ENCODE measurements at places on chromosomes 1 and 21.

DNA sequence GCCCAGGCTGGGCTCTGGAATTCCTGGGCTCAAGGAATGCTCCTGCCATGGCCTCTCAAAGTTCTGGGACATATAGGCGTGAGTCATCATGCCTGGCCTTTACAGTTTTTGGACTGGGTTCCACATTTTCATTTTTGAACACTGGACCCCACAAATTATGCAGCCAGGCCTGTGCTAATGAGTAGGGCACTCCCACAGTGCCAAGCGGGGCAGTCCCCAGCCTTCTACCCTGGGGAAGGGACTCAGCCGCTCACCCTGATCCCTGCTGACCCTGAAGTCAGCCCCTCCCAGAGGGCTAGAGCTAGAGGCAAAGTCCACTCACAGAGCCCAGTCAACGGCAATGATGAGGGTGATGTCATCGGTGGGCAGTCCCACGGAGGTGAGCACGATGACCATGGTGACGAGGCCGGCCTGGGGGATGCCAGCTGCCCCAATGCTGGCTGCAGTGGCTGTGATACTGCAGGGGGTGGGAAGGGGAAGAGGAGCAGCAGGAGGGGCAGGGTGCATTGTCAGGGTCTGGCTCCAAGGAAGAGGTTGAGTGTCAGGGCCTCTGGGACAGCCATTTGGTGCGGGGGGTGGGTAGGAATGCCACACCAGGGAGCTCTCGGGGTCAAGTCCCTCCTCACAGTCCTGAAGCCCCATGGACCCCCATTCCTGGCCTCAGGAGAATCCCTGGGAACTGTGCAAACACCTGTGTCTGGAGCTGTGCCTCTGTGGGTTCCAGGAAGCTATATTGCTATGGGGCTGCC lies 27.6 kb downstream of the PODN start:
- no peak for DNase-seq

GRCh38 chr1:115593365-115594259 lies 48.2 kb upstream of the VANGL1 start:
- no peak for DNase-seq

DNA sequence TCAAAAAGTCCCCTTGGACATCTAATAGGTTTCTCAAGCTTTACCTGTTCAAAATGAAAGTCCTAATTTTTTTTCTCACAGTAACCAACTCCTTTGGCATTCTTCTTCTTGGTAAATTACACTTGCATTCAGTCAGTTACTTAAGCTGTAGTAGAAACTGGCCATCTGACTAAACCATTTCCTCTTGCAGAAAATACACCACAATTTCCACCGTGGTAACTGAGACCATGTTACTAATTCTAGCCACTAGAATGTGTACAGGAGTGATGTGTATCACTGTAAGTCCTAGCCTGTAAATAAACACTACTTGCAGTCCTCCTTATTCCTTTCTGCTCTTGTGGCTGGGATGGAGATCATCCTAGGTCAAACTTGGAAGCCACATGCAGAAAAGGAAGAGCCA lies 965.4 kb upstream of the TMPRSS15 start:
- no peak for DNase-seq

DNA sequence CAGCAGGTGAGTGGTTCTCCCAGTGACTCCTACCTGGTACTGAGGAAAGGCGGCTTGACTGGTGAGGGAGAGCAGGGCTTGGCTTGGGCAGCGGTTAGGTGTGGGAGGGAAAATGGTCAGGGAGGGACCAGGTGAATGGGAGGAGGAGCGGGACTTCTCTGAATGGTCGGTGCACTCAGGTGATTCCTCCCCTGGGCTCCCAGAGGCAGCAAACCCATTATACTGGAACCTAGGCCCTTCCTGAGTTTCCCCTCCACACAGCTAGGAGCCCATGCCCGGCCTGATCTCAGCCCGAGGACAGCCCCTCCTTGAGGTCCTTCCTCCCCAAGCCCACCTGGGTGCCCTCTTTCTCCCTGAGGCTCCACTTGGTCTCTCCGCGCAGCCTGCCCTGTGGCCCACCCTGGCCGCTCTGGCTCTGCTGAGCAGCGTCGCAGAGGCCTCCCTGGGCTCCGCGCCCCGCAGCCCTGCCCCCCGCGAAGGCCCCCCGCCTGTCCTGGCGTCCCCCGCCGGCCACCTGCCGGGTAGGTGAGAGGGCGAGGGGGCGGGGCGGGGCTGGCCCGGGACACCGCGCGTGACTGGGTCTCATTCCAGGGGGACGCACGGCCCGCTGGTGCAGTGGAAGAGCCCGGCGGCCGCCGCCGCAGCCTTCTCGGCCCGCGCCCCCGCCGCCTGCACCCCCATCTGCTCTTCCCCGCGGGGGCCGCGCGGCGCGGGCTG lies 2.3 kb downstream of the ARTN start:
- no peak for DNase-seq

- DNase-seq, result no peak
Measured at GRCh38 chr1:68347415-68347814, 102.3 kb downstream of the RPE65 start.

DNA sequence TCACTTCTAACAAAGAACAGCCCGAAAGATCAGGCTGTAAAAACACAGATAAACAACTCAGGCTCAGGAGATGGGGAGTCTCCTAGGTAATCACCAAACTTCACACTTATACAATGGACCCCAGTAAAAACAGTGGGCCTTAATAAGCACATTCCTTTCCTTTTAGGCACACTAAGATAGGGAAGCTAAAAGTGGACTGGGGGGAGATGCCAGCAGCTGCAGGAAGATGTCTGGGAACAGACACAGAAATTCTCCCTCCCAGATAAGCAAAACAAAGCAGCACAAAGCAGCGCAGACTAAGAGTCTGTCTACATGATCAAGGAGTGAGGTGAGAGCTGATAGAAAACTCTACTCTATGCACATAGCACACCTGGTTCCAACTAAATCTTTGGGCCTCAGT lies 29.0 kb upstream of the CTBS start:
- DNase-seq, result no peak

GRCh38 chr1:3577300-3577699 lies 34.0 kb downstream of the MEGF6 start:
- no peak for DNase-seq

DNA sequence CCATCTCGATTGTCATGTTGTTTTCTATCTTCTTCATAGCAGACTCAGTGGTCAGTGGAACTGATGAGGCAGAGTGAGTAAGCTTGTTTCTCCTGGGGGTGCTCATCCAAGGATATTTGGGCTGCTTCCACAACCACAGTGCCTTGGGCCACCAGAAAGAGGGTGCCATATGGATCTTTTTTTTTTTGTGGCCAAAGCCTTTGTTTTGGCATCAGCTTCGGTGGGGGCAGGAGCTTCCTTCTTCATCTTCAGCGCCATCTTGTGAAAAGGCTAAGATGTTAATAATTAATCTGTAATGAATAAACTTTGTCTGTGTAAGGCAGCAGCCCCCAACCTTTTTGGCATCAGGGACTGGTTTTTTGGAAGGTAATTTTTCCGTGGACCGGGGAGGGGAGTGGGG lies 6.6 kb upstream of the PLPP3 start:
- no peak for DNase-seq

DNA sequence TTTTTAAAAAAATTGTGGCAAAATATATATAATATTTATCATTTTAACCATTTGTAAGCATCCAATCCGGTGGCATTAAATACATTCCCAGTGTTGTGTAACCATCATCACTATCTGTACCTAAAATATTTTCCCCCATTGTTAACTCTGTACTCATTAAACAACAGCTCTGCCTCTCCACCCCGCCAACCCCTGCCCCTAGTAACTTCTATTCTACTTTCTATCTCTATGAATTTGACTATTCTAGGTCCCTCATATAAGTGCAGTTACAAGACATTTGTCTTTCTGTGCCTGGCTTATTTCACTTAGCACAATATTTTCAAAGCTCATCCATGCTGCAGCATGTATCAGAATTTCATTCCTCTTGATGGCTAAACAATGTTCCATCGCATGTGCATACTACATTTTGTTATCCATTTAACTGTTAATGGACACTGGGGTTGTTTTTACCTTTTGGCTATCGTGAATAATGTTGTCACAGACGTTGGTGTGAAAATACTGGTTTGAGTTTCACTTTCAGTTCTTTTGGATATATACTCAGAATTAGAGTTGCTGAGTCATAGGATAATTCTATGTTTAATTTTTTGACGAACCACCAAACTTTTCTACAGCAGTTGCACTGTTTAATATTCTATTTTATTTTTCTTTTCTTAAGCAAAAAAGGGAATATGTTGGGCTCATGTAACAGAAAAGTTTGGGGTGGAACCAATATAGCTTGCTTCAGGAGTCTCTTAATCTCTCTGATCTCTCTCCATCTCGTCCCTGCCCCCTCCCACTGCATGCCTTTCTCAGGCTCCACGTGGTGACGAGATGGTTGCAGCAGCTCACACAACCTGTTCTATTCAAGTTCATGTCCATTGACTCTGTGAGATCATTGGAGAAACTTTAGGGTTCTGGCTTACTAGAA lies 25.2 kb upstream of the RCAN1 start:
- DNase-seq, result no peak

DNA sequence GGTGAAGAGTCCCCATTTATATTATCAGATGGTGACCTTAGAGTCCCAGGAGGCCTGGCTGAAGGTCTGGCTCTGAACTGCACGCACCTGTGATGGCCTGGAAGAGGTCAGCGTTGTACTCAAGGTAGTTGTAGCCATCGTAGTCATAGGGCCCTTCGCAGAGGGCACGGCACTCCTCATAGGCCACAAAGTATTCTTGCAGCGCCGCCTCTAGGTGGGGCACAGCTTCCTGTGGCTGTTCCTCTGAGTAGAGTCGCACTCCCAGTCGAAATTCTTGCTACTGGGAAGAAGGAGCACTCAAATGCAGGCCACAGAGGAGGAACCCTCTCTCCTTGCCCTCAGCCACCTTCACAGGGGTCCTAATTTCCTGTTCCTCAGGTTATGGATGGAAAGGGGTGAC lies 7.7 kb downstream of the P3H1 start:
- DNase-seq, result no peak

GRCh38 chr1:119160866-119161265 lies 20.4 kb upstream of the WARS2 start:
- DNase-seq, result no peak

DNA sequence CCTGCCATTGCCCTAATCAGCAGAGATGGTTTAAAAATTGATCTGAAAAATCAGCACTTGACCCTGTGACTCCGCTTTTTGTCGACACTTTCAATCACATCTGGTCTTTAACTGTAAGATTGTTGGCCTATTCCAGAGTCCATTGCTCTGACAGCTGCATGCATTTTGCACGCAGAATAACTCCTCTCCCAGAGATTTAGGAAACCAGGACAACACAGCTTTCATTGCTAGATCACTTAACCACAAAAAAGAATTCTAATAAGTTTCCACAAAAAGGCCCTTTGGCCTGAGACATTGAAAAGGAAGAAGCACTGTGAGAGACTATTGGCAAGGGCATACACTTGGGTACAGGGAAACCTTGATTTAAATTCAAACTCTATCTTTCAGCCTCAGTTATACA lies 373.1 kb downstream of the TGFB2 start:
- DNase-seq, result peak; percentile 22

DNA sequence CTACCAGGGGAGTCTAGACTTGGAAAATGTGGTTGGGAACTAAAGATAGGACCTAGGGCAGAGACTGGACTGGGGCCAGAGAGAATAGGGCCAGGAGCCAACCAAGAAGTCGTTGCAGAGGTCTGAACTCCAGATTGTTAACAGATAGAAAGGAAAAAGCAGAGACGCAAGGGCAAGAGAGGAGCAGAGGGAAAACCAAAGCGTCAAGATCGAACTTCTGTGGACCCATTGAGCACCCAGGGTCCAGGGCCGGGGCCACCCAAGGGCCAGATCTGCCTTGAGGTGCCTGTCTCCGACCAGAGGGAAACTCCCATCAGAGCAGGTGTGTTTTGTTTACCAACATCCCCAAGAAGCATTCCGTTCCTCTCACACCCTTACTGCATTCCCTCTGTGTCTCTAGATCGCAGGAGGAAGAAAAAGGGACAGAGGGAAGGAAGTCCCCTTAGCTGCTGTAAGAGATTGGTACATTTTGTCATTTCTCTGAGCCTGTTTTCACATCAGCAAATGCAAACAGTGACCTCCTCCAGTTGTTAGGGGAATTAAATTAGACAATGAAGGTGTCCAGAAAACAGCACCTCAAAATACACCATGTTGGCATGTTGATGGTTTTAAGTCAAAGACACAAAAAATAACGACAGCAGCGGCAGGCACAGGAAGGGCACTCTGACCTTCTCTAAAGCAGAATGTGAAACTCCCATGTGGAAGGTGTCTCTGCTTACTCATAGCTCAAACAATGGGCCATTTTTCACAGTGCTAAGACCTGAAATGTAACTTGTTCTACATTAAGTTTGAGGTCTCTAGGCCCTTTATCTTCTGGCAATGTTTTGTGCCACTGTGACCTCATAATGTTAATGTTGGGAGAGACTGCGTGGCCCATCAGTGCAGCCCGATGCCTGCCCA lies 105.8 kb upstream of the RAB4A start:
- DNase-seq, result no peak

DNA sequence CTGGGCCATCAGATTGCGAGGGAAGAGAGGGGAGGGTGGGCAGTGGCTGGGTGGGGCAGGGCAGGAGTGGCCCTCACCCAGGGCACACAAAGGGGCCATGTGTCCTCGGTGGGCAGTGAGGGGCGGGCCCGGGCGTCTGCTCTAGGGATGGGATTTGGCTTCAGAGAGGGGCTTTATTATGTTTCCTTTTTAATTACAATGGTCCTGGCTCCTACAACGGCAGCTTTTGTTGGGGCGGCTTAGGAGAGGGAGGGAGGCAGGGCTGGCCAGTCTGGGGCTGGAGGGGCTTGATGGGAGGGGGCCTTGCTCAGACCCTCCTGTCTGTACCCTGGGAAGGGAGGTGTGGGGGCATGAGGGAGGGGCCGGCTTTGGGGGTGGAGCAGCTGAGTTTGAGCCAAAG lies 102.8 kb upstream of the WNT4 start:
- no peak for DNase-seq

- no peak for DNase-seq
Measured at GRCh38 chr1:108316545-108316944, 72.7 kb upstream of the NBPF4 start.

DNA sequence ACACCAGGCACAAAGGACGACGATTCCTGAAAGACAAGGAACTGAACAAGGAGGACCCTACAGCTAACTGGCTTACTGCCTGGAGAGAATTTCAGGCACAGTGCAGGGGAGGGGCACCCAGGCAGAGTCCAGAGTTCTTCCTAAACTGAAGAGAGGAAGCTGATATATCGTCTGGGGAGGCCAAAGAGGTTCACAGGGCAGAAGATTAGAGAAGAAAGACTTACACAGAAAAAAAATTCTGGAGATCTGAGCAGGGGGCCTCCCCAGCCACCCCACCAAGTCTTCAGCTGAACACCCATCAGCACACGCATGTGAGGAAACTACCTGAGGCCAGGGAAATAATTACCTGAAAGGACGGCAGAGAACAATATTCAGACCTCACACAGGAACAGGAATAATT lies 24.6 kb downstream of the SORT1 start:
- no peak for DNase-seq

DNA sequence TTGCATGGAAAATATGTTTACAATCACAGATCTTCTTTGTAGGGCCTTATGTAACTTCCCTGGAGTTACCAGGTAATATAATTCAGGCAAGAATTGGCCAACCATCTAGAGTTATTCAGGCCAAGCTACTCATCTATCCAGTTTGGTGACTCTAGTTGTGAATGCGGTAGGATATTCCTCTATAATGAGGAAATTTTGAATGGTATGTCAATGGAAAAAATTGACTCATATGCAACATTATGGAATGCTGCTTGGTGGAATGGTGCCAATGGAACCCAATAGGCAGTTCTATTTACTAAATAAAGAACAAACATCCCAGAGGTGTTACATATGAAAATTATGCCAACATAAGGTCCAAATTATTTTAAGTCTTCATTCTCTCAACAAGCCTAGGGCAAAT lies 5.6 kb upstream of the TNFSF18 start:
- no peak for DNase-seq

Measured in foreskin melanocyte (primary cell).